NK-92 treated with Interleukin-12 subunit alpha and Interleukin-12 subunit beta, amount 100 ng/mL, for 24 hours (cell line): ENCODE measurements at places on chromosomes 7 and 10.

- no peak for DNase-seq
Measured at GRCh38 chr10:62456611-62457101, 82.5 kb downstream of the ZNF365 start.

GRCh38 chr7:112263519-112263918 is 57.0 kb downstream of the ZNF277 start:
- DNase-seq, result no peak

DNA sequence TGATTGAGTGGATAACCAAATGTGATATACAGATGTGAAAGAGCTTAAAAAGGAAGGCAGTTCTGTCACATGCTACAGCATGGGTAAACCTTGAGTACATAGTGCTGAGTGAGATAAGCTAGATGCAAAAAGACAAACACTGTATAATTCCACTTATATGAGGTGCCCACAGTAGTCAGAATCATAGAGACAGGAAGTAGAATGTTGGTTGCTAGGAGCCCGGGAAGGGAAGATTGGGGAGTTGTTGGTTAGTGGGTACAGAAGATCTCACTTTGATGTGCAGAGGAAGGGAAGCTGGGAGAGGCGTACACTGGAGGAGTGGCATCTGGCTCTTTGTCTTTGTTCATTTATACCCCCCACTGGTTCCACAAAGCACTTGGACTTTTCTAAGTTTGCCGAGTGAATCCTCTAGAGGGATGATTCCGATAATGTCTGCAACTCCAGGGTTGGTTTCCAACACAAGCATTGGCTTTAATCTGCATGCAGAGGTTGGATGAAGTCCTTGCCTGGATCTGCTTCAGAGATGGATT is 39.5 kb downstream of the TSPAN14 start:
- no peak for DNase-seq

GRCh38 chr10:28326516-28327490 is 23.9 kb upstream of the MPP7 start:
- DNase-seq, result no peak

GRCh38 chr10:119370111-119370741 is 162.9 kb downstream of the GRK5 start:
- DNase-seq, result no peak

DNA sequence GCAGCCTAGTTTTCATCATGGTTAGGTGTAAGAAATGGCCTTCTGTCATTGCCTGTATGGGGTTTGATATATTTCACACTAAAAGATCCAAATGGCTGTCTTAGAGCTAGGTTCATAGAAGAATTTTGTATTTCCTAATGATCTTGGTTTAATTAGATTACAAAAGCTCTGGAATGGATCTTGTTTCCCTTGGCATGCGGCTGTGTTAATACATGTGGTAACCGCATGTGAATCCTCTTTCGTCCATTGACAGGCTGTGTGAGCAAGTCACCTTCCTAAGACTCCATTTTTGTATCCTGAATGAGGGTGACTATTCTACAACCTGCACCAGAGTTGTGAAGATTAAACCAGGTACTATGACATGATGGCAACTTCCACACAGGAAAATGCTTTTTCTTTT is 12.4 kb upstream of the FZD1 start:
- DNase-seq, result no peak

DNA sequence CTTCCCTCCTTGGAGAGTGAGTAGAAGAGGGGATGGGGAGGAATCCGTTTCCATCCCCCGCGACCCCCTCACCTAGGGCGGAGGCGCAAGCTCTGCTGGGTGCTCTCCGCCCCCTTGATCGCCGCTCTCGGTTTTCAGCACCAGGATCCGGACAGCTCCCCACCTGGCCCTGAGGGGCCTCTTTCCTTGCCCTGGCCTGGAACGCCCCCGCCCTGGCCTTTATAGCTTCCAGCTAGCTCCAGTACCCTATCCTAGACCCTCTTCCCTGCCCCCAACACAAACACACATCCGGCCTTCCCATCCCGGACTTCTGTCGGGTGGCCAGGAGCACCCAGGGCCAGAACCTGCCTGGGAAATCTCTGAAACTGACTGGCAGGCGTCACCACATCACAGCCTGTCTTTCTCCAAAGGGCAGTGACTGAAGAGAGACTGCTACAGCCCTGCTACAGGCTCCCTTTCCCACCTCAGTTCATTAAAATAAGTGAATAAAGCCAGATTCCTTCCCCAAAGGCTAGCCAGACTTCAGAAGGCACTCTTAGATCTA is 72.3 kb upstream of the LEP start:
- no peak for DNase-seq

GRCh38 chr7:72793791-72794190 is 34.2 kb downstream of the TYW1B start:
- no peak for DNase-seq

DNA sequence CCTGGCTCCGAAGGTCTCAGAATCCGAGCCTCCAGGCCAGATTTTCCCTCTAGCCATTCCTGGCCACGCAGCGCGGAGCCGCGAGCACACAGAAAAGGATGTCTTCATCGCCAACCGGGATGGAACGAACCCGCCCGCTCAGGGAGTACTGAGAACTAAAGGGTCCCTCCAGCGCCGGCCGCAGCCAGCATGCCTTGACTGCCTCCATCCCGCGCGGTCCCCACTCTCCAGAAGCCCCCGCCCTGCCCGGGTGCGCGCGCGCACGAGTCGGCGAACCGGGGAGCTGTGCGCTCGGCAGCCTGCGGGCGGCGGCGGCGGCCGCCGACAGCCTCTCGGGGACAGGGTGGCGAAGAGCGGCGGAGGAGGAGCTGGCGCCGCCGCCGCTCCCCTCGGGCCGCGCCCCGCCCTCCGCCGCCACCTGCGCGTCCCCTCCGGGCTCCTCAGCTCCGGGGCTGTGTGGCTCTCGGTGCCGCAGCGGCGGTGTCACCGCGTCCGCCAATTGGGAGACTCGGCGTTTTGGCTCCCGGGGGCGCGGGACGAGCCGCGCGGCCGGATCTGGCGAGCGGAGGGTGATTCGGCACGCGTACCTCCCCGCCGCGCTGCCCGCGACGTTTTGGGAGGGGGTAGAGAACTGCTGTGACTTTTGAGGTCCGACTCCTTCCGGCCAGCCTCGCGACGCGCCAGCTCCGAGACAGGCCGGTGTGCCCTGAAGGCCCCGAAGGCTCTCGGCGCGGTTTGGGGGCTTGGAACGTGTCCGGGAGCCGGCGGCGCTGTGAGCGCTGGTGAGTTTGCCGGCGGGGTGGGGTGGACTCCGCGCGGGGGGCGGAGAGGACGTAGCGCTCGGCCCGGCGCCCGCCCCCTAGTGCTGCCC is 453 bp upstream of the GALNT17 start:
- DNase-seq, result no peak

DNA sequence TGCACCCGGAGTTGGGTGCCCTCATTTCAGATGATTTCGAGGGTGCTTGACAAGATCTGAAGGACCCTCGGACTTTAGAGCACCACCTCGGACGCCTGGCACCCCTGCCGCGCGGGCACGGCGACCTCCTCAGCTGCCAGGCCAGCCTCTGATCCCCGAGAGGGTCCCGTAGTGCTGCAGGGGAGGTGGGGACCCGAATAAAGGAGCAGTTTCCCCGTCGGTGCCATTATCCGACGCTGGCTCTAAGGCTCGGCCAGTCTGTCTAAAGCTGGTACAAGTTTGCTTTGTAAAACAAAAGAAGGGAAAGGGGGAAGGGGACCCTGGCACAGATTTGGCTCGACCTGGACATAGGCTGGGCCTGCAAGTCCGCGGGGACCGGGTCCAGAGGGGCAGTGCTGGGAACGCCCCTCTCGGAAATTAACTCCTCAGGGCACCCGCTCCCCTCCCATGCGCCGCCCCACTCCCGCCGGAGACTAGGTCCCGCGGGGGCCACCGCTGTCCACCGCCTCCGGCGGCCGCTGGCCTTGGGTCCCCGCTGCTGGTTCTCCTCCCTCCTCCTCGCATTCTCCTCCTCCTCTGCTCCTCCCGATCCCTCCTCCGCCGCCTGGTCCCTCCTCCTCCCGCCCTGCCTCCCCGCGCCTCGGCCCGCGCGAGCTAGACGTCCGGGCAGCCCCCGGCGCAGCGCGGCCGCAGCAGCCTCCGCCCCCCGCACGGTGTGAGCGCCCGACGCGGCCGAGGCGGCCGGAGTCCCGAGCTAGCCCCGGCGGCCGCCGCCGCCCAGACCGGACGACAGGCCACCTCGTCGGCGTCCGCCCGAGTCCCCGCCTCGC is at the start of gene EGFR:
Gene EGFR, plus strand, starts transcription at position 657 of the 830 bp plus-strand sequence. CDS start 261 bp downstream, outside the sequence.
- no peak for DNase-seq

- no peak for DNase-seq
Measured at GRCh38 chr10:42979721-42980467, 97.0 kb upstream of the RET start.

DNA sequence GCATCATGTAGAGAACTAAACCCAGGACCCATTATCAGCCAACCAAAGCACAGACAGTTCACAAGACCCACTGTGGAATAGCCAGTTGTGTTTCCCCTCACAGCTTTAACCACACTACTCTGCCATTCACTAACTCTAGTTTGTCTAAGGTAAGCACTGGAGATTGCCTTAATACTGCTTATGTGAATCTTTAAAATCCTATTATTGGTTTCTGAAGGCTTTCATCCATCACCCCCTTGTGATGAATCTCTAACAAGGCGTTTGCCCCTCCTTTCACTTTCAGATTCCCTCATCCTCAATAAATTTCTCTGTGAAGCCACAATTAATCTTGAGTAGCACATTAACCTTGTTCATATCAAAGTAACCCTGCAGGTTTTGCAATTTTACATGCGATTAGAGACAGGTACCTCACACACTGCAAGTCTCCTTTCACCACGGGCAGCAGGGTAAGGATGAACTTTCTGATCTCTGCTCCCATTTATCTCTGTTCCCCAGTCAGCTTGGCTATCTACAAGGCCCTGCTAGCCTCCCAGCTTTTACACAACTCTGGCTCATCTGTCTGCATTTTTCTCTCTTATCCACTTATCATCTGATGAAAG is 785.6 kb downstream of the REEP3 start:
- no peak for DNase-seq

DNA sequence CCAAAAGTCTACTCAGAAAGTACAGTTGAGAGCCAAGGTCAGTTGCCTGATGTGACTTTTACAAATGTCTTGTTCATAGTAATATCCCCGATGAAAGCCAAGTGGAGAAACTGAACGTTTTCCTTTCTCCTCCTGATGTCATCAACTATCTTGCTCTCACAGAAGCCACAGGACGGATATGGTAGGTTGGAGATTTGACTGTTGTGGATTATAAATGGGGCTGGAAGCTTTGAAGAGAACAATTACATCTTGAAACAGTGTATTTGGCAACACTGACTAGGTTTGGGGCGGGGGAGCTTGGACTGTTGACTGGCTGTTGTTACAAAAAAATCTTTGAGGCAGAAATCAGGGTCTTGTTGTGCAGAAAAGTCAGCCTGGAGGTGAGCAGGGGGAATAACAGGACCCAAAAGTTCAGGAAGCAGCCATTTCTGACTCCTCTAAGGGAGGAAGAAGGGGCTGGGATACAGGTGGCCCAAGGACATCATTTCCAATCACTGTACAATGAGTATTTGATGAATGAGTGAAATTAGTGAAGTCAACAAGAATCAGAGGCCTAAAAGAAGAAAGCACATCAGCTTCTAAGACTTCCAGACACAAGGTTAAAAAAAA is 24.3 kb downstream of the PLEKHS1 start:
- DNase-seq, result no peak

GRCh38 chr10:59694936-59695335 is 14.7 kb downstream of the SLC16A9 start:
- no peak for DNase-seq

GRCh38 chr10:26550774-26551526 is 112.8 kb downstream of the APBB1IP start:
- DNase-seq, result no peak

DNA sequence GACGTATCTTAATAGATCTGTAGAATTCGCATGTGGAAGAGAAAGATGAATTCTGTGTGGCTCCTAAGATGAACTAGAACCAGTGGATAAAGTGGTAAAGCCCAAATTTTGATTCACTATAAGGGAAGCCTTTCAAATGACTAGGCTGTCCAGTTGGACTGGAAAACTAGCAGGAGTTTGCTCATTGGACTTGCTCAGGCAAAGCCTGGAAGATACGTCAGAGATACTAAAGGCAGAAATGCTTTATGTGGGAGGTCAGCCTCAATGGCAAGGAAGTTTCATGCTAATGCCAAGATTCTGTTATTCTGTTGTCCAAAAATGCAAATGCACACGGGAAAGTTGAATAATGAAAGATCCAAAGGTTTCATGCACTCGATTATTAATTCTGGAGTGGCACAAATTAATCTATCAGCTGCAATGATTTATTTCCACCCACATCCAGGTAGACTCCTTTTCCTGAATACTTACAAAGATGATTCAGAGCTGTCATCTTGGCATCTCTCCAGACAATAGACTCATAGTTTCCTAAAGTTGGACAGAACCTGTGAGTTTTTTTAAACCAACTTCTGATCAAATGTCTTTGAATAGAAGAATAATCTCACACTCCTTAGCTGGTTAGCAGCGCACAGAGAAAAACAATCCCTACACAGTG is 20.5 kb upstream of the PPP1R3C start:
- no peak for DNase-seq

- DNase-seq, result no peak
Measured at GRCh38 chr7:50629238-50629901, 64.2 kb upstream of the DDC start.

DNA sequence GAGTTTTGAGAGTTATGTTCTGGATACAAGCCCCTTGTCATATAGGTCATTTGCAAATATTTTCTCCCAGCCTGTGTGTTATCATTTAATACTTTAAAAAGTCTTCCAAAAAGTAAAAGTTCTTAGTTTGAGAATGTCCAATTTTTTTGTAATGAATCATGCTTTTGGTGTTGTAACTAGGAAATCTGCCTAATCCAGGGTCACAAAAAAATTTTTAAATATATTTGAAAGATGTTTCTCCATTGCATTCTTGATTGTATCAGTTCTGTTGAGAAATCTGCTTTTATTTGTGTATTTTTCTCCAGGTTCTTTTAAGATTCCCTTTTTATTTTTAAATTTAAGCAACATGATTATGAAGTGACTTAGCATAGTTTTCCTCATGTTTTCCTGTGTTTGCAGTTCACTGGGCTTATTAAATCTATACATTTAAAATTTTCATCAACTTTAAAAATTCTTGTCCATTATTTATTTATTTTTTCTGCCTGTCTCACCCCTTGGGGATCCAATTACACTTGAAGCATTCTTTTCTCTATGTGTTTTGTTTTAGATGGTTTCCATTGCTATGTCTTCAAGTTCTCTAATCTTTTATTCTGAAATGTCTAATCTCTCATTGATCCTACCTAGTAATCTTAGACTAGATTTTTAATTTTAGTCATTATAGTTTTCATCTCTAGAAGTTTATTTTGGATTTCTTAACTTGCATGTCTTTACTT is 47.0 kb downstream of the CCDC71L start:
- no peak for DNase-seq

GRCh38 chr10:61465901-61466632 is 12.9 kb upstream of the TMEM26 start:
- DNase-seq, result no peak

- DNase-seq, result no peak
Measured at GRCh38 chr7:100154651-100155491, 3.7 kb downstream of the TRAPPC14 start.

GRCh38 chr10:49107887-49108267 is 7.4 kb downstream of the VSTM4 start:
- DNase-seq, result no peak
